ENCODE measurements at places on chromosomes 6 and 20. TPM values are rescaled to one million over a fixed set of nuclear protein-coding genes. Genes with fewer than 3 reads are reported as not detected.

OR2H1 gene
- not detected for total RNA-seq

DNA sequence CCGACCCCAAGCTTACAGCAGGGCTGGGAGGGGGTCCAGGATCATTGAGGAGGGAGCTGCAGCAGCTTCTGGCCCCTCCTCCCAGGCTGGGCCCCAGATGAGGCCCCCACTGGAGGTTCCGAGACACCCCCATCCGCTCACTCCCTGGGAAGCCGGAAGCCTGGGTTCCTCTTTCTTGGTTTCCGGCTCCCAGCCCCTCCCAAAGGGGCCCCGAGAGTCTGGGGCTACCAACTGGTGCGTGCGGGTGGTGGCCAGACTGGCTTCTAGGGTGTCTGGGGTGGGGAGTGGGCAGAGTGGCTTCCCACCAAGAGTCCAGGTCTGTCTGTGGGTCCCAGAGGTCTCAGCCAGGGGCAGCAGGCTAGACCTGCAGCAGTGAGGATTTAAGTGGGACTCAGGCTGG is 2.2 kb downstream of the RGS19 start:
- H3K27me3 ChIP-seq = no peaks in the 10 kb centered on the region
- no peak overlapping the region for H3K4me3 ChIP-seq
- no peak for DNase-seq
- no peak overlapping the region for H3K27ac ChIP-seq

DNA sequence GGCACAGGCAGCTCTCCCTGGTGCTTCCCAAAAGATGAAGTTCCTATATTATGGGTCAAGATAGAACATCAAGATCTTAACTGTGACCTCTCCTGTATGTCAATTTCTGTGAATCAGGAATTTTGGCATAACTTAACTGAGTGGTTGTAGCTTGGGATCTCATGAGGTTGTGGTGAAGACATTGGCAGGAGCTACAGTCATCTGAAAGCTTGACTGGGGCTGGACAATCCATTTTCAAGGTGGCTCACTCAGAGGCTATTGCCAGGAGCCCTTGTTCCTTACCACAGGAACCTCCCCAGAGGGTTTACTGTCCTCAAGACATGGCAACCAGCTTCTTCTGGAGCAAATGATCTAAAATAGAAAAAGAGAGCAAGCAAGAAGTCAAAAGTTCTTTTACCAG is 252.2 kb downstream of the ADGB start:
- H3K27me3 ChIP-seq = no peaks in the 10 kb centered on the region
- no peak overlapping the region for H3K4me3 ChIP-seq
- DNase-seq = peak; percentile 63
- no peak overlapping the region for H3K27ac ChIP-seq
- H3K36me3 ChIP-seq = no peaks in the 10 kb centered on the region
- H3K4me1 ChIP-seq = peaks cover 22% of the 10 kb centered on the region

DNA sequence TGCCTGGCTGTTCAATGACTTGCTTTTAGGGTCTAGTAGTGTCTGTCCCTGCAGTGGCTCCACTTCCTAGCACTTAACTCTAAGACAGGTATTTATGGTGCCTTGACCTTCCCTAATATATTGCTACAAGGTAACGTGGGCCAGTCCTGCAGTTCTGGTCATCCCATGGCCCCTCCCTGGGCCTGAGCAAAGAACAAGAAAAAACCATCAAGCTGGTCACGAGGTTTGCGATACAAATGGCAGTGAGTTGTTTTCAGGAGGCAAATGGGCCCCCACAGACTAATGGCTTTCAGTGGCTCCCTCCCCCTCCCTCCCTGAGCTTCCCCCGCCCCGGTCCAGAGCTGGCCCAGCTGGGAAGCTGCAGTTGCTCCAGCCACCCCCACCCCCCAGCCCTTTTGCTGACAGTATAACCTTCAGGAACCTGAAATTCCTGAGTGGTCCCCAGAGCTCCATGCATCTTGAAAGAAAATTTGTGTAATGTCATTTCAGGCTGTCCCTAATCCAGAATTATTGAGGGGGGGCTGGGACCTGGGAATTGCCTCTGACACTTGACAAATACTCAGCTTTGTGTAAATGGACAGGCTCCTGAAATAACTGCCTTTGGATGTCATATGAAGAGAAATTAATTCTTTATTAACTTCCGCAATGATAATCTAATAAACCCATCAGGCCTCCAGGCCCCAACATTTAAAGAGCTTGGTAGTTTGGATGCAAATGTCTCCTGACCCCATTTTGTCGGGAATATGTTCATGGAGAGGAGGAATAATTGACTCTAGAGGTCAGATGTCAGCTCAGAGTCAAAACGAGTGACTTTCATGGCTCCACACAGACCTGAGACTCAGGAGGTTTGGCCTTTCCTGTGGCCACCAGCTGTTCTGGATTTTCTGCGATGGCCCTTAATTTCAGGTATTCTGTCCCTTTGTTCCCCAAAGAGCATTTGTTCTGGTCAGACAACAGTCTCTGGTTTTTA is 153.2 kb upstream of the TOP1 start:
- peaks cover 2% of the 10 kb centered on the region for H3K27me3 ChIP-seq
- no peak overlapping the region for H3K27ac ChIP-seq
- H3K4me1 ChIP-seq = no peaks in the 10 kb centered on the region

Data from astrocyte (in vitro differentiated cells and primary cell).